Glutamatergic neuron (in vitro differentiated cells): ENCODE measurements at places on chromosomes 6 and 20.

- H3K4me3 ChIP-seq = no peak overlapping the region
- H3K36me3 ChIP-seq = peaks cover 5% of the 10 kb centered on the region
- peaks cover 4% of the 10 kb centered on the region for H3K27me3 ChIP-seq
- DNase-seq = no peak
These were observed 302.7 kb upstream of the ZFP64 start for GRCh38 chr20:52494244-52494643.

GRCh38 chr6:135115834-135116233 lies 61.2 kb upstream of the HBS1L start:
- H3K4me1 ChIP-seq = no peaks in the 10 kb centered on the region
- DNase-seq = no peak
- no peaks in the 10 kb centered on the region for H3K36me3 ChIP-seq
- peaks cover 2% of the 10 kb centered on the region for H3K27me3 ChIP-seq
- H3K27ac ChIP-seq = no peak overlapping the region

- no peaks in the 10 kb centered on the region for H3K27me3 ChIP-seq
- H3K4me1 ChIP-seq = no peaks in the 10 kb centered on the region
- H3K36me3 ChIP-seq = no peaks in the 10 kb centered on the region
These were observed 77.3 kb downstream of the PLCG1 start for GRCh38 chr20:41214666-41215065.

DNA sequence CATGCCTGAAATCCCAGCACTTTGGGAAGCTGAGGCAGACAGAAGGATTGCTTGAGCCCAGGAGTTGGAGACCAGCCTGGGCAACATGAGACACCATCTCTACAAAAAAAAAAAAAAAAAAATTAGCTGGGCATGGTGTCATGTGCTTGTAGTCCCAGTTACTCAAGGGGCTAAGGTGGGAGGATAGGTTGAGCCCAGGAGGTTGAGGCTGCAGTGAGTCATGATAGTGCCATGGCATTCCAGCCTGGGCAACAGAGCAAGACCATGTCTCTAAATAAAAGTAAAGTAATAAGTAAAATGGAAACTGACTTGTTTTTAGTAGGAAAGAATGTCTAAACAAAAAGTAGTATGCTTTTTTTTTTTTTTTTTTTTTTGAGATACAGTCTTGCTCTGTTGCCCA lies 240.7 kb downstream of the ARID1B start:
- no peak overlapping the region for H3K27ac ChIP-seq
- no peaks in the 10 kb centered on the region for H3K36me3 ChIP-seq
- peaks cover 8% of the 10 kb centered on the region for H3K27me3 ChIP-seq
- DNase-seq = no peak
- peaks cover 40% of the 10 kb centered on the region for H3K4me1 ChIP-seq

GRCh38 chr6:79084693-79085092 lies 6.6 kb upstream of the PHIP start:
- H3K4me1 ChIP-seq = peaks cover 16% of the 10 kb centered on the region
- H3K36me3 ChIP-seq = no peaks in the 10 kb centered on the region
- H3K4me3 ChIP-seq = no peak overlapping the region
- no peaks in the 10 kb centered on the region for H3K27me3 ChIP-seq
- no peak for DNase-seq

- H3K4me3 ChIP-seq = no peak overlapping the region
- H3K27me3 ChIP-seq = no peaks in the 10 kb centered on the region
- H3K36me3 ChIP-seq = peaks cover 4% of the 10 kb centered on the region
These were observed 73.4 kb downstream of the FUT9 start for GRCh38 chr6:96089173-96089572.

DNA sequence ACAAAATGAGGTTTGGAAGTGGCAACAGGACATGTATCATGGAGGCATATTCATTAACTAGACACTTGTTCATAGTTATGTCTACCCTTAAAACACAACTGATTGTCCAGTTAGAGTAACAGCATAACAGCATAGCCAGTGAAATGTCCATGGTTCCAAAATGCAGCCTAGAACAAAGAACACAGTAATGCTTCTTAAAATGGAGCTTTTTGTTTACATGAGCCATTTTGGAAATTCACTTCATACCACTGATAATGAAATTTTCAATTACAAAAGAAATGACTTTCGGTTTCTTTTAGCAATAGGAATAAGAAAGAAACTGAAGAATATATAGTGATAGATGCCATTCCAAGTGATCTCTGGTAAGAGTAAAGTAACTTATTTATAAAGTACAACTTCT lies 111.1 kb upstream of the DST start:
- DNase-seq = no peak
- H3K27me3 ChIP-seq = peaks cover 6% of the 10 kb centered on the region
- no peaks in the 10 kb centered on the region for H3K36me3 ChIP-seq
- no peak overlapping the region for H3K4me3 ChIP-seq
- peaks cover 73% of the 10 kb centered on the region for H3K4me1 ChIP-seq

DNA sequence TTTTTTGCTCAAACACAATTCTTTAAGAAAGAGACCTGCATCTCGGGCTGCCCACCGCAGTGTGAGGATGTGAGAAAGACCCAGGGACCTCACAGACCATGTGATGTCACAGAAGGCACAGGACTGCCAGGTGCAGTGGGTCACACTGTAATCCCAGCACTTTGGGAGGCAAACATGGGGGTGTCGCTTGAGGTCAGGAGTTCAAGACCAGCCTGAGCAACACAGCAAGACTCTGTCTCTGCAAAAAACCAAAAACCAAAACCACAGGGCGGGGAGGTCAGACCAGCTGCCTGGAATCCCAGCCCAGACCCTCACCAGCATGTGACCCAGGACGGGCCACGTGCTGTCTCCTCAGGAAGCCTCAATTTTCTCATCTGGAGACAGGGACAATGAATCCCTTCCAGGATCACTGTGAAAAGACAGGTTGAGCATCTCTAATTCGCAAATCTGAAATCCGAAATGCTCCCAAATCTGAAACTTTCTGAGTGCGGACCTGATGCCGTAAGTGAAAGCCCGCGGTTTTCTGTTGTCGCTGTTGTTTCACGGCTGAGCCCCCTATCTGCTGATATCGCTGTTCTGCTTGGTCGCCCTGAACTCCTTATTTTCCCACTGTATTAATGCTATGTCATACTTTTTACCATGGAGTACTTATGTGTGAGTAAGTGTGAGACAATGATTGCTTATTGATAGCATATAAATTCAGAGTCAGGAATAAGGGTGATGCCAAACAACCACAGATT lies 159.5 kb upstream of the PTPN1 start:
- H3K4me3 ChIP-seq = no peak overlapping the region
- peaks cover 2% of the 10 kb centered on the region for H3K27me3 ChIP-seq
- peaks cover 4% of the 10 kb centered on the region for H3K4me1 ChIP-seq
- no peak overlapping the region for H3K27ac ChIP-seq

DNA sequence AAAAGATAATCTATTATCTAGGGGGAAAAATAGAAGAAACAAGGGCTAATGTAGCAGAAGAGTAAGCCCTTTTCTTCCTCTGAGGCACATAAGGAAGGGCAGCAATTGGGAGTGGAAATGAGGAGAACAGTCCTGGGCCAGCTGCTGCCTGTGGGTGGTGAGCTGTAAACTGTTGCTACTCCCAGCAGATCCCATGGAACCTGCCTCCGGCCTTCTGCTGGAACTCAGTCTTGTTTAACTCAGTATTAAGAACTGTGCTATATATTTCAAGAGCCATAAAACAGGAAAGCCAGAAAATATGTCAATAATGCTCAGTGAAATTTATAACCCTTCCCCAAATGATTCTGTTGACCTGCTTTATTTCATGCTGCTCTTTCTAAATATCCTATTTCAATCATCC lies 464.2 kb downstream of the COL12A1 start:
- H3K36me3 ChIP-seq = no peaks in the 10 kb centered on the region
- H3K27ac ChIP-seq = no peak overlapping the region
- no peaks in the 10 kb centered on the region for H3K27me3 ChIP-seq
- H3K4me3 ChIP-seq = no peak overlapping the region

DNA sequence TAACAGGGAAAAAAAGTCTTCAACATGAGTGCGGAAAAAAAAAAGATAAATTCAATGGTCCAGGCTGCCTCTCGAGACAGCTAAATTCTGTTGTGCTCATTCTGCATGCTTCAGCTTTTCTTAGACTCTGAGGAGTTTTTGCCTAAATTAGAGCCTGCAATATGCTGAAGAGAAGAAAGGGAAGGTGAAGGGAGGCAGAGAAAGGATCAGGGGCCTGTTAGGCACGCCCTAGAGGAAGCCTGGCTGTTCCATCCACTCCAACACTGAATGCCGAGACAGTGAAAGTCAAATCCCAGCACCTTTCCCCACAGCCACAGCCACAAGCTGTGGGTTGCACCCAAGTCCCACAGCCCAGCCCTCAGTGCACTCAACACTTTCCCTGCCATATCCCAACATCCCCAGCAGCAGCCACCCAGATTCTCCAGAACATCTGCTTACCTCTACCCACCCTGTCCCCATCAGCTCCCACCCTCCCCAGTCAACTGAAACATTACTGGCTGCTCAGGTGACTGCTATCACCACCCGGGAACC lies 37.3 kb downstream of the PREX1 start:
- peaks cover 13% of the 10 kb centered on the region for H3K27me3 ChIP-seq
- no peaks in the 10 kb centered on the region for H3K36me3 ChIP-seq
- DNase-seq = no peak
- H3K27ac ChIP-seq = peak overlapping the region; percentile 97

- H3K4me3 ChIP-seq = peak overlapping the region; percentile 86
- peaks cover 18% of the 10 kb centered on the region for H3K4me1 ChIP-seq
- peak; percentile 62 for DNase-seq
- no peaks in the 10 kb centered on the region for H3K36me3 ChIP-seq
- peaks cover 4% of the 10 kb centered on the region for H3K27me3 ChIP-seq
These were observed 476 bp downstream of the IGF2R start for GRCh38 chr6:159969204-159969912.

DNA sequence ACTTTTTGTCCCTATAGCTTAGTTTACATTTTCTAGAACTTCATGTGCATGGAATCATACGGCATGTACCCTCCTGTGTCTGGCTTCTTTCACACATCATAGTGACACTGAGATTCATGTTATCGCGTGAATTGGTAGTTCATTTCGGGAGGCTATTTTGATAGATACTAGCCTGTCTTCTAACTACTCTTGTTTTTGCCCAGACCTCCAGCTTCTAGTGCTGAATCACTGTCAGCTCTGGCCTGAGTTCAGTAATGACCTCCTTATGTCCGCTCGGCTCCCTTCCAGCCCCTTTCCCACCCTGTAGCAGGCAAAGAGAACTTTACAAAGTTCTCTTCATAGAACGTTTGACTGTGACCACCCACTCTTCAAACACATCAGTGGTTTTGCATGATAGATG lies 14.1 kb downstream of the MYBL2 start:
- no peak overlapping the region for H3K4me3 ChIP-seq
- peaks cover 5% of the 10 kb centered on the region for H3K36me3 ChIP-seq
- peaks cover 4% of the 10 kb centered on the region for H3K27me3 ChIP-seq
- H3K27ac ChIP-seq = no peak overlapping the region
- H3K4me1 ChIP-seq = peaks cover 16% of the 10 kb centered on the region

- no peaks in the 10 kb centered on the region for H3K27me3 ChIP-seq
- H3K36me3 ChIP-seq = no peaks in the 10 kb centered on the region
- H3K27ac ChIP-seq = no peak overlapping the region
- peaks cover 2% of the 10 kb centered on the region for H3K4me1 ChIP-seq
These were observed 205.4 kb upstream of the PCSK2 start for GRCh38 chr20:17021481-17021880.

- no peaks in the 10 kb centered on the region for H3K36me3 ChIP-seq
- no peaks in the 10 kb centered on the region for H3K27me3 ChIP-seq
- DNase-seq = no peak
- peaks cover 11% of the 10 kb centered on the region for H3K4me1 ChIP-seq
- H3K4me3 ChIP-seq = no peak overlapping the region
These were observed 62.5 kb downstream of the EPB41L2 start for GRCh38 chr6:131000544-131000943.

DNA sequence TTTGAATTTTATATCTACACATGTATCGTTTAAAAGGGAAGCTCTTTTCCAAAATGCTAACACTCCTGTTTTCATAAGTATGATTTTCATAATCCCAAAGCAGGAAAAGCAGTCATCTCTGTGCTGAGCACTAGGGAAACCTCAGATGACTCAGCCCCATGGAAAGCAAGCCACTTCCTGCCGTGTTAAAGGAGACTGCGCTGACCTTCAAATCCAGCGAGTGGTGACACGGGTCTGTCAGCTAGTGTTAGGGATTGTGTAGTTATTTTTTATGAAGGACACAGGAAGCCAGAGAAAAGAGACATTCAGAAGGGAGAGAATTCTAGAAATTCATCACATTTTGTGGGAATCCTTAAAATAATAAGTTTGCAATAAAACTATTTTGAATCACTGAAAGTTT lies 57.0 kb upstream of the CD93 start:
- H3K27me3 ChIP-seq = no peaks in the 10 kb centered on the region
- H3K4me1 ChIP-seq = peaks cover 3% of the 10 kb centered on the region
- H3K27ac ChIP-seq = no peak overlapping the region
- H3K36me3 ChIP-seq = no peaks in the 10 kb centered on the region
- H3K4me3 ChIP-seq = no peak overlapping the region

- H3K4me3 ChIP-seq = no peak overlapping the region
- peaks cover 4% of the 10 kb centered on the region for H3K36me3 ChIP-seq
- H3K4me1 ChIP-seq = peaks cover 3% of the 10 kb centered on the region
- H3K27me3 ChIP-seq = peaks cover 1% of the 10 kb centered on the region
These were observed 28.7 kb downstream of the FGD2 start for GRCh38 chr6:37033819-37034795.

DNA sequence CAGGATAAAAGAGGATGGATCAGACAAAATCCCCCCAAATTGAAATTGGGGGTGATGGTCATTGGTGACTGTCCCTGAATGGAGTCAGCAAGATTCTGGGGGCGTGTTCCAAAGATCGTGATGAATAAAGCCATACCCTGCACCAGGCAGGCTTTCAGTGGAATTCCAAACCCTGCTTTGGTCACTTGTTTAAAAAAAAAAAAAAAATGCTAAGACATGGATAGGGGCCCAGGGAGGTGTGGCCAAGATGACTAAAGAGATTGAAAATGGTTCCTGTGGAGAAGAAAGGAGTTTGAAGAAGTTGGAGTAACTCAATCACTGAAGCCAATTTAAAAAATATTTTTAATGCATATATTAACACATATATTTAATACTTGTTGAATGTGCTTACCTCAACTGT lies 161.4 kb upstream of the KCNG1 start:
- H3K36me3 ChIP-seq = no peaks in the 10 kb centered on the region
- DNase-seq = no peak
- peaks cover 11% of the 10 kb centered on the region for H3K4me1 ChIP-seq
- H3K27ac ChIP-seq = no peak overlapping the region

DNA sequence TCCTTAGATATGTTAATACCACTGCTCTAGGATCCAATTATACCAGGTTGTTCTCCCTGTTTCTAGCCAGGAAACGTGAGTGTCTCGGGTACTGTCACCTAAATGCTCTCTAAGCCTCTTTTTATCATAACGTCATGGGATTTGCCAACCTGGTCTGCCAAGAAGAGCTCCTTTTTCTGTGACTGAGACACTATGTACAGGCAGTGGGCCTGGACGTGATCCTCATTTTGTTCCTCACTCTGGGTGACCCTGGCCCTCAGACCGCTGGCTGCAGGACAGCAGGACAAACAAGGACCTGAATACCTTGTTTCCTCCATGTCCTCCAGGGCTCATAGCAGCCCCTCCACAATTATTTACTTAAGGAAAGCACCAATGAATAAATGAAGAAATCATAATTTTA lies 69.1 kb downstream of the CD164 start:
- H3K27ac ChIP-seq = no peak overlapping the region
- no peaks in the 10 kb centered on the region for H3K36me3 ChIP-seq
- no peak for DNase-seq
- H3K27me3 ChIP-seq = peaks cover 3% of the 10 kb centered on the region
